ENCODE measurements at places on chromosomes 6 and 20.
A peak's percentile ranks its signal among the peaks of the same experiment; 100 is the strongest.

DNA sequence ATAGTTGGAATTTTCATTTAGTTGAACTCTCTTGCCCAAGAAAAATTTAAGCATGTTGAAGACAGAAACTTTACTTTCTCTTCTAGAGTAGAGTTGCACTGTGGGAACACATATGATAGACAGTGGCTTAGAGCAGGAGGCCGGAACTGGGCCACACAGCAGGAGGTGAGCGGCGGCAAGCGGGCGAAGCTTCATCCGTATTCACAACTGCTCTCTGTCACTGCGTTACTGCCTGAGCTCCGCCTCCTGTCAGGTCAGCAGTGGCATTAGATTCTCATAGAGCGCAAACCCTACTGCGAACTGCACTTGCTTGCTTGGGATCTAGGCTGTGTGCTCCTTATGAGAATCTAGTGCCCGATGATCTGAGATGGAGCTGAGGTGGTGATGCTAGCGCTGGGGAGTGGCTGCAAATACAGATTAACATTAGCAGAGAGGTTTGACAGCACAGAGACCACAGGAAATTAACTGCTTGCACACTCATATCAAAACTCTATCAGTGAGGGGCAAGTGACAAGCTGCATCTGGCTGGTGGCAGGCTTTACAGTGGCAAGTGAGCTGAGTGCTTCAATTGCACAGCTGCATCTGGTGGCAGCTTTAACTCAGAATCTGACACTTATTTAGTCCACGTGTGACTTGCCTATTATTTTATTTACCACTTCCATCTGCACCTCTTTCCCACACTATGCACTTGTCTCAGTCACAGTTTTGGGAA, 174.9 kb upstream of the C6orf118 start:
- no peak for DNase-seq

DNA sequence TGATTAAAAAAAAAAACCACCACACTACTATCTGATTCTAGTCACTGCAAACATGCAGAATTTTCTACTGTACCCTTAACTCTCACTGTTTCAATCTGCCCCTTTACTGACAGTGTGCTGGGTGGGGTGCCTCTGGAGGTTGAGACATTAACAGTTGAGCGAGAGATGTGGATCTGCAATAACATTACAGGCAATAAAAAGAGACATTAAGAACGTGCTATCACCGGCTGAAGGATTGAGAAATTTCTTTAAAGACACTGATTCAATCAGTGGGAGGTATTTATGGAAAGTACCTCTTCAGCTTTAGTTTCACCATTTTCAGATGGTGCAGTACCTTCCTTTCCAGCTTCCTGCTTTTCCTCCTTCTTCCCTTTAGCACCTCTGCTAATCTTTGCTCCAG, 32.5 kb downstream of the HMGN3 start:
- no peak for DNase-seq

- no peak for DNase-seq
Observed at GRCh38 chr6:78614961-78615360, 252.4 kb upstream of the IRAK1BP1 start.

GRCh38 chr20:22789676-22790075, 205.3 kb upstream of the FOXA2 start:
- no peak for DNase-seq

GRCh38 chr6:134882426-134883038, 67.4 kb downstream of the ALDH8A1 start:
- peak; percentile 40 for DNase-seq

GRCh38 chr6:156126535-156126934, 650.6 kb upstream of the ARID1B start:
- DNase-seq = no peak

DNA sequence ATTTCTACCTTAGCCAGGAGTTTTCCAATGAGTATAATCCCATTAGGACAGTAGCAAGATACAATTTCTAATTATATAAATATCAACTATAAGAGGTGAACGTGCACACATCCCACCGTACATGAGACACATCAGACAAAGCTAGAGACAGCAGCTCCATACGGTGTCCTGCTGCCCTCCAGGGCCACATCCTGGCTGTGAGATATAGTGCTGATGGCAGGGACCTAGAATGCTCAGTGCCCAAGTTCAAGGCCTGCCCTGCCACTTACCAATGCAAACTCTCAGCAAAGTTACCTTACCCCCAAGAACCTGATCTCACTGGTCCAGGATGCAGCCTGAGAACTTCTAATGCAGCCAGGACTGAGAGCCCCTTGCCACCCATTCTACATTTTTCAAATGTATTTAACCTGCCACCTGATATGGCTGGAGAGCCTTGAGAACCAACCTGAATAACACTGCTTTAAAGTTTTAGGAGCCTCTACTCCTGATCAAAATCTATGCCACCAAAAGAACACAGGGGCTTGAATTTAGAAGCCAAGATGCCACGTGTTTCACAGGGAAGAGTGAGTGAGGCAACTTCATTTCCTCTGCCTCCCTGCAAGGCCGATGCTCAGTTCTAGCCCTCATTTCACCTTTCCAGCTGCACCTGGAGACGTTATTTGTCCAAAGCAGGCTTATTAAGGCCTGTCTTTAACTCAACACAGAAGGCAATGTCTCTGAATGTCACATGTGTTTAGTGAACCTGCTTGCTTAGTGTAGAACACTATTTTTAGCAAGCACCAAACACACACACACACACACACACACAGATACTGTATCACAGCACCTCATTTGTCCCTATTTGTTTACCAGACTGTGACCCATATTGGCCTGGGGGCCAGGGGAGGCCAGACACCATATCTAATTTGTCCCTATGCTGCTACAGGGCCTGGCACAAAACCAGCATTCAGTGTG, 6.1 kb downstream of the NFATC2 start:
- no peak for DNase-seq

DNA sequence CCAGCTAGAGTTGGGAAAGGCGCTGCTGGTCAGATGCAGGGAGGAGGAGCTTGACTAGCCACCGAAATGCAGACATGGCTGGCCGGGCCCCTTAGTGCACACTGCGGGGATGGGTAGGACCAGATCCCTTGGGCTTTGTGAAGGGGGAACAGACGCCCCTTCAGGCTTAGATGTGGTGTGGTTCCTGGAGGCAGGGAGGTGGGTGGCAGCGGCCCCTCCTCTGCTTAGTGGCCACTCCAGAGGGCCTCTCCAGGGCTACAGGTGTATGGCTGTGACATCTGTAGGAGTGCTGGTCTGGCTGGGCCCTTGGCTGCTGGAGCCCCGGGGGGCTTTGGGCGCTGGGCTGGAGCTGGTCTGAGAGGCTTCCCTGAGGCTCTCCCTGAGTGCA, 5.9 kb downstream of the CCND3 start:
- no peak for DNase-seq

DNA sequence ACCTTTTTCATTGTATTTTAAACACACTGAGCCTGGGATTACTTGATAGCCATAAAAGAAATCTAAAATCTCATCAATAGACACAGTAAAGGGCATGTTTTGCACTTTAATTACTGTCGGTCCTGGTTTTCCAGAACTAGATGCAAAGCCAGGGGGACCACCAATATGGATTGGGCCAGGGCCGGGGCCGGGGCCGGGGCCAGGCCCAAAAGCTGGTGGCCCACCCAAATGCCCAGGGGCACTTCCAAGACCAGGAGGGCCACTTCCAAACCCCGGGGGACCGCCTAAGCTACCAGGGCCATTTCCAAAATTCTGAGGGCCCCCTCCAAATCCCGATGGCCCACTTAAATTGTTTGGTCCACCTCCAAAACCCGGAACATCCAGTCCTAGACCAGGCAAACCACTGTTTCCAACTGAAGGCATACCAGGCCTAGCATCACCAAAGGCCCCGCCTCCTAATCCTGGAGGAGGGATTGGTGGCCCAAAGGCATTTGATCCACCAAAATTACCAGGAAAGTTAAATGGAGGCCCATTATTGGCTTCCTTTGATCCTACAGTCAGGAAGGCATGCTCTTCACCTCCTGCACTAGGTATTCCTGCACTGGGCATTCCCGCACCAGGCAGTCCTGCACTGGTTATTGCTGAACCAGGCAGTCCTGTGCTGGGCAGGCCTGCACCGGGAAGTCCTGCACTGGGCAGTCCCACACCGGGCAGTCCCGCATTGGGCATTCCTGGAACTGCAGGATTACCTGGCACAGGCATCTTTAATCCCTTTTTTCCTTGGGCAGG, 11.9 kb downstream of the CPNE1 start:
- DNase-seq = no peak

DNA sequence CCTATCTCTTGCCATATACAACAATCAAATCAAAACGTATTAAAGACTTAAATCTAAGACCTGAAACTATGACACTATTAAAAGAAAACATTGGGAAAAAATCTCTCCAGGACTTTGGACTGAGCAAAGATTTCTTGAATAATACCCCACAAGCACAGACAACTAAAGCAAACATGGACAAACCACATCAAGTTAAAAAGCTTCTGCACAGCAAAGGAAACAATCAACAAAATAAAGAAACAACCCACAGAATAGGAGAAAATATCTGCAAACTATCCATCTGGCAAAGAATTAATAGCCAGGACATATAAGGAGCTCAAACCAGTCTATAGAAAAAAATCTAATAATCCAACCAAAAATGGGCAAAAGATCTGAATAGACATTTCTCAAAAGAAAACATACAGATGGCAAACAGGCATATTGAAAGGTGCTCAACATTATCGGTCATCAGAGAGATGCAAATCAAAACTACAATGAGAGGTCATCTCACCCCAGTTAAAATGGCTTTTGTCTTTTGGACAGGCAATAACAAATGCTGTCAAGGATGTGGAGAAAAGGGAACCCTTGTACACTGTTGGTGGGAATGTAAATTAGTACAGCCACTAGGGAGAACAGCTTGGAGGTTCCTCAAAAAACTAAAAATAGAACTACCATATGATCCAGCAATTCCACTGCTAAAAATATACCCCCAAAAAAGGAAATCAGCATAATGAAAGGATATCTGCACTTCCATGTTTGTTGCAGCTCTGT, 76.2 kb downstream of the SNX5 start:
- DNase-seq = no peak

GRCh38 chr6:170279977-170280688, 10.7 kb downstream of the DLL1 start:
- peak; percentile 69 for DNase-seq

DNA sequence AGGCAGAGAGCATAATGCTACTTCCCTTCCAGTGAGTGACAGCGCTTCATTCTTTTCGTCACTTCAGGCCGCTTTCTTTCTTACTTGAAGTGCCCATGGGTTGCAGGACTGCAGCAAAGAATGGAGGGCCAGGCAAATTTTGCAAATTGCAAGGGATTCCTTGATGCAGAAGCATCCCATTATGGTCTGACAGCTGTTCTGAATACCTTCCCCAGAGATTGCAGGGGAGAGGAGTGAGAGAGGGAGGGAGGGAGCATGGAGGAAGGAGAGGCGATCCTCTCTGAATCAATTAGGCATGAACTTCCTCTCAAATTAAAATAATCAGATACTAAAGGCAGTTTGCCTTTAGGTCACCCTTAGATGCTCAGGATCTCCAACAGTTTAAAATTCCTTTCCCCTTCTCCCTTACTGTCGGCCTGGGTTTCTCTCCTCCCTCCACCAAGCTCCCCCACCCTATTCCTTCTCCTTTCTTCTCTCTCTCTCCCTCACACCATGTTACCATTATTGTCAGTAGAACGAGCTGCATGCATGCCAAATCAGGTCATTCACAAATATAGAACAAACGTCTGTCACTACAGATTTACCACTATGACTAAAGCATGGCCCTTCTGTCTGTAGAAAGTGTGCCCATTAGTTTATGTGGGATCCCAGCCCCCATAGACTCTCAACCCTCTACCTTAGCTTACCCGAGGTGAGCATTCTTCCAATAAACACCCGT, 289.2 kb downstream of the CD83 start:
- DNase-seq = no peak

- no peak for DNase-seq
Observed at GRCh38 chr6:132461958-132462357, 51.0 kb downstream of the STX7 start.

DNA sequence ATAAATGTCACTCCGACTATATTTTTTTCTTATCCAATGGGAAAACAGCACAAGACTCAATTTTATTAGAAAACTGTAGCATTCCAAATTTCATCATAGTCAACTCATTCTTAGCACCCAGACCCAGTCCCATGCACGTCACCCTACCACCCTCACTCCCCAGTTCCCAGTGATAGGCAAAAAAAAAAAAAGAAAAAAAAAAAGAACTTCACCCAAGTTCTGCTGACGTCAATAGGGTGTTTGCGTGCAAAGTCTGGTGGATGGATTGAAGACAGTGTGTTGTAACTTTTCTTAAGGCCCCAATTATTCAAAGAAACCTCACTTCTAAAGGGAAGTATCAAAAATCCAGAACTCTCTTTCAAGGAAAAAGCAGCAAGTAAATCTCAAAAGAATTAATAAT, 213.9 kb upstream of the PRDM1 start:
- no peak for DNase-seq

- no peak for DNase-seq
Observed at GRCh38 chr6:43954311-43955131, 172.7 kb downstream of the MRPL14 start.

DNA sequence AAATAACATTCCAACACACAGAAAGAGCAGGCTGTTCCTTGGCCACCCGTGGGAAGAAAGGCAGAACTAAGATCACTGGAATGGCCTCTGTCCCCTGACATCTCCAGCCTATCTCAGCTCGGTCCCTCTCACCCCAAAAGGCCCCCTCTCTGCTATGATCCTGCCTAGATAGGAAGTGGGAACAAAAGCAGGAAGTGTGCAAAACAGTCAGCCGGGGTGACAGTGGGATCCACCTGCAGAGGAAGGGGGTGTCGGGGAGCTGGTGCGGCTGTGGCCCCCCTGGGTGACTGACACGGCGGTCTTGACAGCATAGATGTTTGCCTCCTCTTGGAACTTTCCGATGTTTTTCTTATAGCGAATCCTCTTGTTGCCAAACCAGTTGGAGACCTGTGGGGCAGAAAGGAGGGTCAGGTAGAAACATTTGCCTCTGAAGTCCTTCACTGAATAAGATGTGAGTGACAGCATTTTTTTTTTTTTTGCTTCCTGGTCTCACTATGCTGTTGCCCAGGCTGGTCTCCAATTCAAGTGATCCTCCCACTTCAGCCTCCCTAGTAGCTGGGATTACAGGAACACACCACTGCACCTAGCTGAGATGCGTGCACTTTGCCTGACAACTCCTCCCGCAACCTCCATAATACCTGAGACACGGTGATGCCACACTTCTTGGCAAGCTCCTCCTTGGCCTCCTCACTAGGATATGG, 2.8 kb downstream of the PBX2 start:
- no peak for DNase-seq

GRCh38 chr6:37017606-37018197, 12.2 kb downstream of the FGD2 start:
- no peak for DNase-seq

DNA sequence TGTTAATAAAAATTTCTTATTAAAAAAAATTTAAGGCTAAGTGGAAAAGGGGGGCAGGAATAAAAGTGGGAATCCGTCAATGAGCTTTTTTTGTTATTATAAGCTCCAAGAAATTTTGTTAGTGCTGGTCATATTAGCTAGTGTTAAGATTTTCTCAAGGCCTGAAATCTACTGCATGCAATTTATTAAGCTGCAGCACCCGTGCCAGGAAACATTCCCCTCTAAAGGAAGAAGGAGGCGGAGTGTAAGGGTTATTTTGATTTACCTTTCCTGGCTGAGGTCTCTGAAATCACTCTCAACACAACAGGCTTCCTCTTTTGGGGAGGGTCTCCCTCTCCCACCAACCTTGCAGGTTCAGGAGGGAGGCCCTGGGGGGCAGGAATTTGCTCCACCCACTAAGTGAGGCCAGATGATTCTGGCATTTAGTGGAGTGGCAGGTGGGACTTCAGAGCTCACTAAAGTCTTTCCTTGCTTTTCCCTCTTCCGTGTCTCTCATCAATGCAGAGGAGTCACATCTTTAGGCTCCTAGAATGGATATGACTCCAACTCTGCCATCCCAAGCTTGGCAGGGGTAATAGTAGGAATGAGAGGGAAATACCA, 168.8 kb downstream of the BCAS1 start:
- no peak for DNase-seq

Data from GM13976 (cell line).